ENCODE measurements at places on chromosomes 11 and 22.
A peak's percentile ranks its signal among the peaks of the same experiment; 100 is the strongest.

- DNase-seq = no peak
These were observed 9.1 kb upstream of the TCF20 start for GRCh38 chr22:42279425-42280020.

DNA sequence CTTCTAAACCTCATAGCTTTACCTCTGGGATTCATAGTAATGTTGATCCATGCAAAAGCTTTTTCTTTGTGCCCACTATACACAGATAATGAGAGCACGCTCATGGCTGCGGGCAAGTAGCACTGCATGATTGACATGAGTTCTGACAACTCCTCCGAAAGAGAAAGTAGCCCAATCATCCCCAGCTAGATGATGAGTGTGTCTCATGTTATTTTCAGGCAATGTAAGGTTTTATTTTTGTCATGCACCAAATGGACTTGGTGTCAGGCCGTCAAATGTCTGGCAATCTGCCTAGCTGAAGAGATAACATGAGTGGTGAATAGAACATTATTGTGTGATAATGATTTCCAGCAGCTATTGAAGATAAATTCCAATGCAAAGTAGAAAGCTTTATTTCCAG is 662.6 kb downstream of the NTM start:
- DNase-seq = no peak

- DNase-seq = peak; percentile 53
These were observed 6.7 kb upstream of the CYTH4 start for GRCh38 chr22:37275622-37276021.

GRCh38 chr11:110251836-110252235 is 44.6 kb downstream of the RDX start:
- DNase-seq = no peak

- DNase-seq = no peak
These were observed 46.7 kb downstream of the TSPAN18 start for GRCh38 chr11:44773351-44773965.

- no peak for DNase-seq
These were observed 21.2 kb downstream of the BMAL1 start for GRCh38 chr11:13298765-13299164.

DNA sequence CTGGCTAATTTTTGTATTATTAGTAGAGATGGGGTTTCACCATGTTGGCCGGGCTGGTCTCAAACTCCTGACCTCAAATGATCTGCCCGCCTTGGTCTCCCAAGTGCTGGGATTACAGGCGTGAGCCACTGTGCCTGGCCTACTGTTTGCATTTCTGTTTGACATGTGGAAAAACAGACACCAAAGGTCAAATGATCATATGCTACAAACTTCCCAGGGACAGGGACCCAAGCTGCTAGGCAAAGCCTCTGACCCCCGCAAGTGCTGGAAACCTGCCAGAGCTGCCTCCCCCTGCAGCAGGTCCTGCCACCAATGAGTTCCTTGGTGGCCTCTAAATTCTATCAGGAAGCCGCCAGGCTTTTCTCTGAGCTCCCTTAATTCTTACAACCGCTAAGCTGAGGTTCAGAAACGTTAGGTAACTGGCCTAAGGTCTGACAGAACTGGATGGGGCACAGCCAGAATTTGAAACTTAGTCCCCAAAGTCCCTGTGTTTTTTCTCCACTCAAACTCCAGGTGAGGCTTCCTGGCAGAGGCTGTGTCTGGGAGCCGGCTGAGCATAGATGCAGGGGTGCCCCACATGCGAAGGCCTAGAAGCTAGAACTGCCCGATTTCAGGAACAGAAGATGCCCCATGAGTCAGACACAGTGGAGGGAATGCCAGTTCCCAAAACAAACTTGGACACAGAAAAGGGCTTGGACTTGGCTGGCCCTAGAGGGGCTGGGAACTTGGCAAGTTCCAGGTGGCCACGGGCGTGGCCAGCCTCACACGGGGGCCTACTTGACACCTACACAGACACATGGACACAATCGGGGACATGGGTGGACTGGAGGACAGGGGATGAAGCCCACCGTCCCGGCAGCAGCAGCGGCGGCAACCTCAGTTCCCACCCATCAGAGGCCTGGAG is 7.4 kb downstream of the CSNK1E start:
- DNase-seq = no peak

- DNase-seq = no peak
These were observed 43.1 kb upstream of the TRIM77 start for GRCh38 chr11:89667001-89667400.

DNA sequence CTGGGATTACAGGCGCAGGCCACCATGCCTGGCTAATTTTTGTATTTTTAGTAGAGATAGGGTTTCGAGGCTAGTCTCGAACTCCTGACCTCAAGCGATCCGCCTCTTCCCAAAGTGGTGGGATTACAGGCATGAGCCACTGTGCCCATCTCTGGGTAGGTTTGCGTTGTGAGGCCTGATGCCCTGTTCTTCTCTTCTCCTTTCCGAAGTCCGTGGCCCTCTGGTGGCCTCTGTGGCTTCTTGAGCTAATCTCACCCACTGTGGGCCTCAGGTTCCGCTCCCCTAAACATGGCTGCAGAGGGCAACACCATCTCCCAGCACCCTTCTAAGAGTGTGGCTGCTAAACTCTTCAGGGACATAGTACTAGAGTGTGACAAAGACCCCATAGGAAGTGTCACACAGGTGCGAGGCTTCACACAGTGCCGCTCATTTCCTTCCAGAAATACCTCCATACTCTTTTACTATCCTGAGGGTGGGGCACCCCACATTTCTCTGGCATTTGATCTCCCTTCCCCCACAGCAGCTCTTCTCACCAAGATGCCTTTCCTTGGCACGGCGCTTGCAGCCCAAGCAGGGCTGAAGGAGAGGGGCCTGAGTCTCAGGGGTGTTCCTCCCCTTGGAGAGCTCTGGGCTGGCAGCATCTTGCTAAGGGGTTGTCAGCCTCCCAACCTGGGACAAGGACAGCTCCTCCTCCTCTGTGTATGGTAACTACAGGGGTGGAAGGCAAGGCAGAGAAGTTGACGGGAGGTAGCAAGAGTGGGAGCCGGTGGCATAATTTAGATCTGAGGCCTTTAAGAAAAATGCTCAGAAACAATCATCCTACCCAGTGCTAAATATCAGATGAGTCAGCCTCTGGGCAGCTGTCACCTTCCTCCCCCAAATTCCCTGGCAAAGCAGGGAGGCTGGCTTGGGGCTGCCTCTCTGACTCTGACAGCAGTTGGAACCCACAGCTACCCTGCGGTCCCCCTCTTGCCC is 6.1 kb downstream of the THY1 start:
- DNase-seq = no peak

DNA sequence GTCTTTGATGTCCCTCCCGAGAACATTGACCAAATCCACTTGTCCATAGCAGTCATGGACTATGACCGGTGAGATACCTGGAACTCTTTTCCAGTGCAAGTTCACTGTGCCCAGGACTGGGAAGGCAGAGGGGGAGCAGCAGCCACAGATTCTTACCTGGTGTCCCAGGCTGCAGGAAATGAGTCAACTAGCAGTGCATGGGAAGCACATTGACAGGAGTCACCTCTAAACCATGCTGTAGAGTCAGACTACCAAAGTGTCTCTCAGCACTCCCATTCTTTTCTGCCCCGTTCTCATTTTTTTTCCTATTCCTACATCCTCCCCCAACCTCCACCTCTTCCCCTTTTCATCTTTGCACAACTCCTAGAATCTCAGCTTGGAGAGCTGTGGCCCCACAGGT is 67.2 kb upstream of the OLFML1 start:
- DNase-seq = no peak

- DNase-seq = peak; percentile 43
These were observed at the start of gene SORL1 for GRCh38 chr11:121451986-121452608. SORL1 (plus strand) TSS chr11:121452314; CDS start chr11:121452332, 18 bp downstream.

GRCh38 chr22:19359554-19360299 is 68.2 kb upstream of the CLTCL1 start:
- no peak for DNase-seq

- DNase-seq = no peak
These were observed 21.5 kb downstream of the KCTD21 start for GRCh38 chr11:78166855-78167469.

DNA sequence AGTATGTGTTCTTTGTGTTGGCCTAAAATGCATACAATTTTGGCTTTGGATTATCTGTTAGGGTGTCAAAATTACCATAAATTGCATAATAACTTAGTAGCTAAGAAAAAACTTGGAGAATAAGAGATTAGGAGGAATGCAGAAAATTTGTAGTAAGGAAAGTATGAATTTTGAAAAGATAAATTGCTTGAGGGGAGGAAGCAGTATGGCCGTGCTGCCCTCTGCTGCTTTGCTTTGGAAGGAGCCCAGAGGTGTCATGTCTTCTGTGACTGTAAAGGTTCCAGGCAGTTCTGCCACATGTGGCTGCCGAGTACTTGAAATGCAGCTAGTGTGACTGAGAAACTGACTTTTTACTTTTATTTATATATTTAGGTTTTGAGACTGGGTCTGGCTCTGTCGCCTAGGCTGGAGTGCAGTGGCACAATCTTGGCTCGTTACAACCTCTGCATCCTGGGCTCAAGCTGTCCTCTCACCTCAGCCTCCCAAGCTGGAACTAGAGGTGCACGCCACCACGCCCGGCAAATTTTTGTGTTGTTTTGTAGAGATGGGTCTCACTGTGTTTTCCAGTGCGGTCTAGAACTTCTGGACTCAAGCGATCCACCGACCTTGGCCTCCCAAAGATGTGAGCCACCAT is 1.8 kb downstream of the ADSL start:
- peak; percentile 34 for DNase-seq

- no peak for DNase-seq
These were observed 9.1 kb downstream of the GAL3ST1 start for GRCh38 chr22:30565341-30565740.

DNA sequence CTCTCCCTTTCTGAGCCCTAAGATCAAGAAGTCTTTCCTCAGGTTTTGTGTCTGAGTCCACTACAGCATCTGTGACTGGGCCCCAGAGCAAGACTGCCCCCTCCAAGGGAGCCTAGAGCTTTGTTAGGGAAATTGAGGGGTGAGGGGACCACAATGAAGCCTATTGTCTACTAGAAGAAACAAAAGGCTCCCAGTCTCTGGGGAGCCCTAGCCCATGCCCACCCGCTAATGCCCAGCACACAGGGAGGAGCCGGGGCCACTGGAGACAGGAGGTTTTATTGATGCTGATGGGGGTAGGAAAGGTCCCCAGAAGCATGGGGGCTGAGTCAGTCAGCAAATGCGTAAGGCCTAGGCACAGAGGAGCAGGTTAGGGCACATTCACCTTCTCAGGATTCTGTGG is 14.0 kb downstream of the RHOG start:
- no peak for DNase-seq

- no peak for DNase-seq
These were observed 70.3 kb downstream of the MAML2 start for GRCh38 chr11:96272529-96273222.

DNA sequence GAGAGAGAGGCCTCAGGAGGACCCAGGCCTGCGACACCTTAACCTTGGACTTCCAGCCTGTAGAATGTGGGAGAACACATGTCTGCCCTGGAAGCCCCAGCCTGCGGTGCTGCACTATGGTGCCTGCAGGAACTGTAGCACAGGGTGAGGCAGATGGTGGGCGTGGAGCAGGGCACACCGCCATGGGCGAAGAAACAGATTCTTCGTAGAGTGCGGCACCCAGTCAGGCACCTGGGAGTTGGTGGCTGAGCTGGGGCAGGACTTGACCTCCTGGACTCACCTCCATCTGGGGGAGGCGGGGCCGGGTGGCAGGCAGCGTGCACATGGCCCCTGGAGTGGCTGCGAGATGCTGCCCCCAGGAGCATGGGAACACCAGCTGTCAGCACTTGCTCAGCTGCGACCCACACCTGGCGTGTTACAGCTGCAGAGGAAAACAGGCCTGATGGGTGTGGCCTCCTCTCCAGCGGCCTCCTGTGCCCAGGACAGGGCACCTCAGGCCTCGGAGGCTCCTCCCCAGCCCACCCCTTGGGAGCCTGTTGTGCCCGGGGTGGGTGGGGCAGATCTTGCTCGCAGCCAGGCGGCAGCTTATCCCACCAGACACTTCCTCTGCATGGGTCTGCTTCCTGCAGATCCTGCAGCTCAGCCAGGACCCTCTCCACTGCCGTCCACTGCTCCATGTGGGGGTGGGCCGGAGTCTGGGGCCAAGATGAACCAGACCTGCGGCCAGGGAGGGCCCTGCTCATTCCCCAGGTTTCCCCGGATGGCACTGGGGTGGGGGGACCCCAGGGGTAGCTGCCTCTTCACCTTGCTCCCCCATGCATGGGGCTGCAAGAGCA is 80.4 kb downstream of the MYEOV start:
- no peak for DNase-seq

DNA sequence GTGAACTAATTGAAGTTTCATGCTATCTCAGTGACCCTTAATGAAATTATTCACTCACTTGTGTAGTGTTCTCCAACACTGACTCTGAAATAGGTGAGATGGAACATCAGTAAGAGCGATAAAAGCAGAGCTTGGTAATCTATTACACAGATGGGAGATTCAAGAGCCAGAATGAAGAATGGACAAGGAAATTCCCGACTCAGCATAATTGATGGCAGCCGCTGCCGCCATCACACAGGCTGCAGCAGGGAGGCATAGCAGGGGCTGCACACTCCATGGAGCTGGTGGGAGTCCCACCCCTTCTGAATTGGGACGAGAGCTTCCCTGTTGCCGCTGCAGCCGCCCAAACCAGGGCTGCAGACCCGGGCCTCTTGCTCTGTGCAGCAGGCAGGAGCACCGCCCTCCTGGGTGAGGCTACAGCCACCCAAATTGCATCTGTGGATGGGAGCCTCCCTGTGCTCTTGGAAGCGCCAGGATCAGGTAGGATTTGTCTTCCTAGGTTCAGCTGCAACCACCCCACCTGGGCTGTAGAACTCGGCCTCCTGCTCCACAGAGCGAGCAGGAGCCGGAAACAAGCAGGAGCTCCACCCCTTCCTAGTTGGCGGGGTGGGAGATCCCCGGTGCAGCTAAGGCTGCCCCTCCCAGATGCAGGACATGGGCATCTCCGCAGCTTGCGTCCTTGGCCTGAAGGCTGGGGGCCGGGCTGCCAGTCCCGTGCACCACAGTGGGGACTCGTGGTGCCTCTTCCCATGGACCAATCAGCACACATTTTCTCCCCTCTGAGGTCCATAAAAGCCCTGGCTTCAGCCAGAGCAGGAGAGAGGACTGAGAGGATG is 535.1 kb upstream of the LUZP2 start:
- no peak for DNase-seq

DNA sequence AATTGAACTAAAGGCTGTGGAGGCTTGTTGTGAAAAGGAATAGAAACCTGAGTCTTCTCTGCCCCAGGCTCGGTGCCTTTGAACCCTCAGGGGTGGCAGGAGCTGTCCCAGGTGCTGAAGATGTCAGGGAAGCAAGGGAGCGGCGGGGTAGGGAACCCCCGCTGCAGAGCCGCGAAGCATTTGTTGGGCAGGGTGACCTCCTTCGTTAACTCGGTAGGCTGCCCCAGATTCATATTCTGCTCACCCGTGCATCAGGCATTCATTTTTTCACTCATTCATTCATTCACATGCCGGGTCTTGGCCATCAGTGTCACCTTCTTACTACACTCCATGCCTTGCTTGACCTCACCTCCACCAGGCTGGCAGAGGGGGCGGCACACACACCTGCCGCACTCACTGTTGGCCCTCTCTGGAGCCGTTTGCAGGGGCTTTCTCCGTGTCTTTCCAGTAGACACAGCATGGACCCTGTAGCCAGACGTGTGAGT is 618.9 kb downstream of the BRD1 start:
- DNase-seq = no peak

DNA sequence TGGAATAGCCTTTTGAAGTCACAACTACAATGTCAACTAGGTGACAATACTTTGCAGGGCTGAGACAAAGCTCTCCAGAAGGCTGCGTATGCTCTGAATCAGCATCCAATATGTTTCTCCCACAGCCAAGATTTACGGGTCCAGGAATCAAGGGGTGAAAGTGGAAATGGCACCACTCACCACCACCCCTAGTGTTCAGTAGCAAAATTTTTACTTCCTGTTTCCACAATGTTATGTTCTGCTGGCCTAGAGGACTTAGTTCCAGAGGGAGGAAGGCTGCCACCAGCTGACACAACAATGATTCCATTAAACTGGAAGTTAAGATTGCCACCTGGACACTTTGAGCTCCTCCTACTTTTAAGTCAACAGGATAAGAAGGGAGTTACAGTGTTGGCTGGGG is 68.5 kb upstream of the MPEG1 start:
- no peak for DNase-seq
